ENCODE measurements at places on chromosomes 12 and 14. TPM values are rescaled to one million over a fixed set of nuclear protein-coding genes. Genes with fewer than 3 reads are reported as not detected.

DNA sequence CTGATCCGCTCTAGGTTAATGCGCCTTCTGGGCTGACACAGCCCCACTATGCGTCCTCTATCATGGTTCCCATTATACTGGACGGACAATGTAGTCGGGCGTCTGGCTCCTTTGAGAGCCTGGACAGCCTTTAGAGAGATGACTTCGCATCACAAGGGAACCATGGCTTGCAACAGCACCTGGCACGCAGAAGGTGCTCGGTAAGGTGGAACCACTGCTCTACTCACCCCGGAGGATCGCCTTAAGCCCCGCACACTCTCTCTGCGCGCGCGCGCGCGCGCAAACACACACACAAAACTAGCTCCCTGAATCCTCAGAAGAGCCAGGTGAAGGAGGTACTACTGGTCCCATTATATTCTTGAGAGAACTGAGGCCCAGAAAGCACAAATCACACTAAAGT, 7.1 kb downstream of the MAP3K12 start:
- no peak for DNase-seq

DNA sequence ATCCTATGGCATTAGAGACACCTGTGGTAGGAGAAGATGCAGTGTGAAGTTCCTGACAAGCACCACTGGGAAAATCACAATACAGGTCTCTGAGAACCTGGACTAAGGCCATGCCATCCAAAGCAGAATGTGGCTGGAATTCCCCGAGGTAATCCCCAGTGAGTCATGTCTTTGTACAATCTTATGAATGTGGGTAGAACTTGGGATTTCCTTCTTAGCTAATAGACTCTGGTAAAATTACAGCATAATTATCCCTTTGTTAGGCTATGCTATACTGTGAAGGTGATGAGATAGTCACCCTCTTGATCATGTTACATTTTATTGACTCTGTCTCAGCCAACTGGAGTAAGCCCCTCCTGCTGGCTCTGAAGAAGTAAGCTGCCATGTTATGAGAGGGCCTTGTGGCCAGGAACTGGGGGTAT, 224.3 kb upstream of the DCN start:
- DNase-seq = peak; percentile 43

DNA sequence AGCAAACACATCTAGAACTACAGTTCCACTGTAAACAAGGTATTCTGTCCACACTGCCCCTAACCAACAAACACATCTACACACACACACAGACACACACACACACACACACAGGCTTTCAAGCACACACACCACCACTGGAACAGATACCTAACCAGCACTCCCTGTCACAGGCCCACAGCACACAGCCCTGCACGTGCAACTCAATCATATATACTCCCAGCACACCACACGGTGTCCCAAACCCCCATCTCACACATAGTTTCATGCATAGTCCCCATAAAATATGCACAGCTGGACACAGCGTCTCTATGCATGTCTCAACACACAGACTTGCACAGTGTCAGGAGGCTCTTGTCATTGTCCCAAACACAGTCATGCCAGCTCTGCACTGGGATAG, 27.6 kb downstream of the KRT8 start:
- DNase-seq = no peak

The PGF gene
- total RNA-seq = 20.2 TPM

The TTC9 gene
- 0.20 TPM for total RNA-seq

The FAM90A1 gene
- not detected for total RNA-seq

DNA sequence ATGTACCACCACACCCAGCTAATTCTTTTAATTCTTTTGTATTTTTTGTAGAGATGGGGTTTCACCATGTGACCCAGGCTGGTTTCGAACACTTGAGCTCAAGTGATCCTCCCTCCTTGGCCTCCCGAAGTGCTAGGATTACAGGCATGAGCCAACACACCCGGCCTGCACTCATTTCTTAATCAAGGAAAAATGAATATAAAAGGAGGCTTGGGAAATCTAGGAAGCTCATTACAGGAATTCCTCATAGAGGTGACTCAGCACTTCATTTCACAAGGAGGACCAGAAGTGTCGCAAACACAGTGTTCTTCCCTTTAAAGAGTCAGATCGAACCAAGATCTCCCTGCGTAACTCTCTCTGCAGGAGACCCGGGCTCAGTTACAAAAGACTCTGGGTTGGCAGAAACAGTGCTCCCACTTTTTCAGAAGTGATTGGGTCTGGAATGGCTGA, 30.3 kb downstream of the NFKBIA start:
- DNase-seq = peak; percentile 85

The DNAI7 gene
- total RNA-seq = not detected

The YBX3 gene
- total RNA-seq = 170 TPM

The RAN gene
- 296 TPM for total RNA-seq

The TEX22 gene
- under 0.01 TPM for total RNA-seq

DNA sequence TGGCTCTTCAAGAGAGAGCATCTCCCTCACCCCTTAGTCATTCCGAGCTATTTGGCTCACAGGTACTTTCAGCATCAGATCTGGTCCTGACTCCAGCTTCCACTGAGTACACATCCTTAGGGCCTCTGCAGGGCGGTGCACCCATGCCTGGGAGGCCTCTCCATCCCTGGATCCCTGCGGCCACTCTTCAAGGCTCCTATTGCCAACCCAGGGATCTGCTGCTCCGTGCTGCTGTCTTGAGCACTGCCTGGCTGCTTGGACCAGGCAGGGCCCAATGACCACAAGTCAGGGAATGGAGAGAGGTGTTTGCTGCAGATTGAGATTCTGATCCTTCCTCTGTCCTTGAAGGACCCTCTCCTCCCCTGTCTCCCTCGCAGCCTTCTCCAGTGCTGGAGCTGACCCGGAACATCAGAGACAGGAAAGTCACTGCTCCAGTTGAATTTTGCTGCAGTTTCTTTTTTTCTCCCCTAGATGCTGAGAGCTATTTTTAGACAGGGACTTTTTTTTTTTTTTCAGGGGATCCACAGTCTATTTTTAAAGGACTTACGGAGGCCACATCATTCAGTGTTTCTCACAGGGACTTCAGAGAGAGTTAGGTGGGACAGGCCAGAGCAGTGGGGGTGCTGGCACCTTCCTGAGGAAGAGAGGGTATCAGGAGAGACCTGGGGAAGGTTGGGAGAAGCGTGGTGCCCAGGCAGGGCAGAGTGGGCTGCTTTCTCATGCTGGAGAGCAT, 50.1 kb upstream of the KCNA1 start:
- no peak for DNase-seq

- DNase-seq = no peak
Measured at GRCh38 chr12:96416033-96416799, 16.0 kb upstream of the CDK17 start.

The PPP4R4 gene
- not detected for total RNA-seq

- DNase-seq = peak; percentile 77
Measured at GRCh38 chr14:60249321-60250256, 568 bp downstream of the PPM1A start.

- DNase-seq = no peak
Measured at GRCh38 chr14:54010981-54011380, 54.4 kb upstream of the BMP4 start.

- no peak for DNase-seq
Measured at GRCh38 chr12:97321621-97322020, 141.0 kb upstream of the RMST start.

DNA sequence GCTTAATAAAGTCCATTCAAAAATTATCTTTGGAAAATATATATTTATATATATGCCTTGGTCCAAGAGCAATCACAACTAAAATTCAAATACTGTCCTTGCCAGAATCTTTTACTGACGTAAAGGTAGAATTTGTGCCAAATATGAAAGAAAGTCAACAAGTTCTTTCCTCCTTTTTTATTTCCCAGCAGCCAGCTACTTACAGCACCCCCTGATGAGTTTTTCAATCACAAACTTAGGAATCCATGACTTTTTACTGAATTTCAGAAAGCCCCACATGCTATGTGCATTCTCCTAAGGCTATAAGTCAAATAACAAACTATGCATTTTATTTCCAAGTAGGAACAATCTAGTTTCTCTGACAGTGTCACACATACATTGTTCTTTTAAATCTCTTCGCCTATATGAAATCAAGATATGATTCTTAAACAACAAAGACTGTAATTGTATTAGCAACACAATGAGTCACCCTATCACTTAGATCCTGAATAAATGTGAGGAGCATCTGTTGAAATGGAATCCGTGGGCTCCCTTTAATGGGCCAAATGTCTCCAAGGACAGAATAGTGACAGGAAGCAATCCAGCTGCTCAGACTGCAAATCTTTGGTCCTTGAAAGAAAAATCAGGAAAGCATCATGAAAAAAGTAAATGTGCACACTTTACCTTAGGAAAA, 271.4 kb downstream of the DUSP6 start:
- peak; percentile 45 for DNase-seq

The MYF6 gene
- total RNA-seq = not detected

DNA sequence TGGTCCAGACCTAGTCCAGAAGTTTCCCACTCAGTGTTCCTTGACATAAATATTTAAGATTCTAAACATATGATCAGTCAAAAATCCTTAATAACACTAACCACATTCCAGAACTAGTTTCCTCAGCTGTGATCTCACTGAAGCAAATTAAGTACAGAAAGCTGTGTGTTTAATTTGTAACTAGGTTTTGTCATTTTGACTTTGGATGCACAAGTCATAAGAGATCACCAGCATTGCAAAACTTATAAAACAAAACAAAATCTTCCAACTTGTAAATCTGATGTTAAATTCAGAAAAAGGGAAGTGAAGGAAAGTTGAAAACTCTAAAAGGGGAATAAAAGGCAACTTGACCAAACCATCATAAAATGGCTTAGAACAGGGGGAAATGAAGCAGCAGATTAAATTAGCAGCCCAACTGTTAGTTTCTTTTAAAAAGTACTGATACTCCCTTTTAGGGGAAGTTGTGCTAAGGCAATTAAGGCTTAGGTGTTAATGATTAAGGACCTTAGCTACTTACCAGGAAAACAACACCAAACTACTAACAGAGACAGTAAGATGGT, 56.6 kb downstream of the SH2B3 start:
- no peak for DNase-seq

GRCh38 chr14:104016873-104017650, 68.4 kb upstream of the ASPG start:
- no peak for DNase-seq

The PRH2 gene
- total RNA-seq = not detected

GRCh38 chr14:51006781-51007211, 62.5 kb upstream of the PYGL start:
- DNase-seq = no peak

- peak; percentile 45 for DNase-seq
Measured at GRCh38 chr12:22626406-22626805, 1.4 kb downstream of the ETNK1 start.

GRCh38 chr12:49827401-49828099, 663 bp downstream of the NCKAP5L start:
- peak; percentile 64 for DNase-seq

The ZFC3H1 gene
- 14.3 TPM for total RNA-seq

GRCh38 chr12:52953181-52953841, 4.4 kb downstream of the KRT18 start:
- DNase-seq = no peak

Measured in lung microvascular endothelial cell (primary cell).